Purkinje cell (primary cell): ENCODE measurements at places on chromosomes 16 and 17. TPM values are rescaled to one million over a fixed set of nuclear protein-coding genes. Genes with fewer than 3 reads are reported as not detected.

Gene ARHGAP27
- not detected in 2 replicates for polyA plus RNA-seq

Gene BCAR1
- 6.9 and 21.4 TPM in 2 replicates for polyA plus RNA-seq

Gene GLIS2
- polyA plus RNA-seq, result 0.08 TPM in 1 of 2 replicates, not detected in the other

Gene CCL16
- not detected in 2 replicates for polyA plus RNA-seq

Gene CACNG1
- polyA plus RNA-seq, result not detected in 2 replicates

Gene NDUFAF8
- 33.9 and 55.0 TPM in 2 replicates for polyA plus RNA-seq

Gene OTOA
- polyA plus RNA-seq, result 0.38 TPM in 1 of 2 replicates, not detected in the other

Gene KCNAB3
- 0.58 TPM in 1 of 2 replicates, not detected in the other for polyA plus RNA-seq
